Parietal lobe (tissue), 2 donors: ENCODE measurements at places on chromosomes 1 and 21. TPM values are rescaled to one million over a fixed set of nuclear protein-coding genes. Genes with fewer than 3 reads are reported as not detected.

The SELL gene
- total RNA-seq: 0.31 TPM

The CRNN gene
- total RNA-seq: not detected

The CAMK2N1 gene
- 65.7 TPM for total RNA-seq

The WNT2B gene
- total RNA-seq: 5.6 TPM

The GJA8 gene
- not detected for total RNA-seq

The TRMT1L gene
- total RNA-seq: 21.3 TPM

The RASAL2 gene
- 67.3 TPM for total RNA-seq

The C4BPA gene
- not detected for total RNA-seq

The PAQR7 gene
- 6.6 TPM for total RNA-seq

The SPATA1 gene
- total RNA-seq: 0.63 TPM

The GJA5 gene
- total RNA-seq: 0.94 TPM
